Left colon (tissue), 2 donors: ENCODE measurements at places on chromosomes 6 and 20. TPM values are rescaled to one million over a fixed set of nuclear protein-coding genes. Genes with fewer than 3 reads are reported as not detected.
A peak's percentile ranks its signal among the peaks of the same experiment; 100 is the strongest.

- DNase-seq: no peak
Measured at GRCh38 chr6:112634376-112634775, 287.2 kb downstream of the RFPL4B start.

DNA sequence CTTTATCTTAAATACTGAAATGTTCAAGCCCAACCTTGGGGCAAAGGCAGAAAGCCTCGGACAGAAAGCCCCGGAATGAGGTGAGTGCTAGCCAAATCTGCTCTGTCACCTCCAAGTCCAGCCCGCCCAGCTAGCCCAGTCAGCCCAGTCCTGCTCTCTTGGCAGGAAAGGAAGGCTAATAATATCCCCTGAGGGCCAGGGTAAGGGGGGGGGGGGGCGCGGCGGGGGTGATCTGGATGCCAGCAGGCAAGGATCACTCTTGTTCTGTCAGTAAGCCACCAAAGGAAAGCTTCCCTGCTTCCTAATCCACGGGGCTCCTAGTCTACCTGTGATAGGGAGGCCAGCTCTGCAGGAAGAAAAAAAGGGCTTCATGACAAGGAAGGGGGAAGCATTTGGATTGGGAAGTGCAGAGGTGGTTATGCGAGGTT is 1.1 kb downstream of the NDRG3 start:
- DNase-seq: no peak

DNA sequence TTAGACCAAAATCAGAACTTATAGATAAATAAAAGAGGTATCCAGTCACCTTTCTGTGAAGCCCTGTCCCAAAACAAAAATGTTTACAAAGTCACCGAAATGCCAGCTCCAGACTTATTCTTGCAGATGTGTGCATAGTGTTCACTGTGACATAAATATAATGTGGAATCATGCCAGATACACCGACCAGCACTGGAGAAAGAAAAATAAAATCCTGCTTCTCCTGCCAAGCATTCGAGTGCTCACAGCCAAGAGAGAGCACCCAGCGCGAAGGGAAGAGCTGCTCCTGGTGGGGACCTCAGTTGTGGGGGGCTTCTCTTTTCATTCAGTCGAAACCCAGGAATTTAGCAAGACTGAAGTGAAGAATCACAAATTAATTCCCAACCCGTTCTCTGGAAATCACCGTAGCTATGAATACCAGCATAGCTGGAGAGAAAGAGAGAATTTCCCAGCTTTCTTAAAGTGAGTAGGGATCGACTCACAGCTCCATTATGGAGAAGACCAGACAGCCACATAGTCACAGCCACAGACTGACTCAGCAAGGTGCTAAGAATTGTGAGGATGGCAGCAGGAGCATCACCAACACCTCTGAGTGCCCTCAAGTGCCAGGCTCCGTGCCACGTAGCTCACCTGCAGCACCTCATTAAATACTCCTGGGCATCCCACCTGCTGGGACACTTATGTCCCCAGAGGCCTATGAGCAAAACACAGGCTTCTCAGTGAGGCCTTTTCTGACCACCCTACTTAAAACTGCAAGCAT is 33.2 kb downstream of the BFSP1 start:
- no peak for DNase-seq

DNA sequence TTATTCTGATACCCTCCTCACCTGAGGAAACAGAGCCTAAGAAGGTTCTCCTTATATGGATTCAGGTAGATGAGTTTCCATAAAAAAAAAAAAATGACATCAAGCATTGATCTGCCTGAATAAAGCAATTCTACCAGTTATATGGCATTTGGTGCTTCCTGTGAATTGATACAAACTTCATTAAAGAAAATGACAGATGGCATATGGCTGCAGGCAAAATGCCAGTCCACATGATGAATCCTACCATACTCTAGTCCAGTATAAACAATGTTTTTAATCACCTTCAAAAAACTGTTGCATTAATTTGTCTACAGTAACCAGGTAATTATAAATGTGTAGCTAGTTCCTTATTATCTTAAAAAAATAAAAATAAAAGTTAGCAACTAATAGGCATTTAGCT is 559.2 kb upstream of the FLRT3 start:
- peak; percentile 46 for DNase-seq

DNA sequence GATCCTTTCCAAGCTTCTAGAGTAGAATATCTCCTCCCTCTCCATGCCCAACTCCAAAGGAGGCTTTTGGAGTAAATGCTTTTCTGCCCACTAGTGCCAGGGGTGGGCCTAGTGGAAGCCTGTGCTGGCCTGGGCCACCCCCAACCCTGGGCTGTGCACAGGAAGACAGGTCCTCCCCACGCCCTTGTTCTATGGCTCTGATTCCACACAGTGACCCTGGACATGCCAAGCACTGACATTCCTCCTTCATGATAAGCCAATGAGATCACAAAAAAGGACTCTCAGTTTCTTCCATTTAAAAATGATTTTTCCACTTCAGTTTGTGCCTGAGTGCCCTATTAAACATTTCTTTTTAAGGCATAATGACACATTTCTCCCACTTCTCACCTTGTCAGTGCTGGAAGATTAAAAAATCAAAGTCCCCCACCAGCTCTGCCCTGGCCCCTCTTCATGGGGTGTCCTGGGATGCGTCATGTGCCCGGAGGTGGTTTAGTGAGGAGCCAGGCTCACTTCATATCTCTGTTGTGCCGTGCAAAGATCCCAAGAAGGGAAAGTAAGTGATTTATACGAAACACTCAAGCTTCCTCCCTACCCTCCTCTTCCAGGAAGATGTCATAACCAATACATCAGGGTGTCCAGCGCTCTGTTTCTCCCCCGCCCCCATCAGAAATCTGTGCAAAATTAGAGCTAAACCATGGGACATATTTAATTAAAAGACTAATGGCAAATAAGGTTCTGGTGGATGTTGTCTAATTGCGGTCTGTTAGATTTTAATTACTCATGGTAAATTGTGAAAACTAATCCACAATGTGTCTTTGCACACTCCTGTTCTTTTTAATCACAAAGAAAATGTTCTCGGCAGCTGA is 255.0 kb downstream of the NRN1 start:
- no peak for DNase-seq

GRCh38 chr20:1209447-1210387 is 6.5 kb downstream of the C20orf202 start:
- no peak for DNase-seq

GRCh38 chr6:135096403-135097130 is 41.9 kb upstream of the HBS1L start:
- DNase-seq: no peak

DNA sequence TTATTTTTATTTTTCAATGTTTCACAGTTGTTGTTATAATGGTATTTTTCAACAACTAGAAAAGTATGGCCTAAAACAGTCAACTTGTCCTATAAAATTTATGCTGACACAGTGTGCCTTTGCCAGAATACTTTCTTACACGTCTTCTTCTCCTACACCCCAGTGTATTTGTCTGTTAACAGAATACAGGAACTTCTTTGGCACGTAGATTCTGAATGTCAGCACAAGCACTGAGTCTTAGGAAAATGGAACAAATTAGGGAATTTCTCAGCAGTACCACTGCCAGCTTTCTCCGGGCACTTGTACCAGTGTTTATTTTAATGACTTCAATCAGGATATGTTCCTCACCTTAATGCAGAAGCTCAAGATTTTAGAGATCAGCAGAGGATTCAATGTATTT is 26.7 kb upstream of the AKIRIN2 start:
- DNase-seq: no peak

GRCh38 chr6:131061041-131061750 is 1.8 kb downstream of the EPB41L2 start:
- DNase-seq: no peak

GRCh38 chr6:154361476-154361875 is 4.9 kb upstream of the IPCEF1 start:
- DNase-seq: no peak

- no peak for DNase-seq
Measured at GRCh38 chr6:96659084-96659845, 96.3 kb downstream of the FHL5 start.

- DNase-seq: no peak
Measured at GRCh38 chr6:167400482-167401138, 75.7 kb downstream of the TTLL2 start.

DNA sequence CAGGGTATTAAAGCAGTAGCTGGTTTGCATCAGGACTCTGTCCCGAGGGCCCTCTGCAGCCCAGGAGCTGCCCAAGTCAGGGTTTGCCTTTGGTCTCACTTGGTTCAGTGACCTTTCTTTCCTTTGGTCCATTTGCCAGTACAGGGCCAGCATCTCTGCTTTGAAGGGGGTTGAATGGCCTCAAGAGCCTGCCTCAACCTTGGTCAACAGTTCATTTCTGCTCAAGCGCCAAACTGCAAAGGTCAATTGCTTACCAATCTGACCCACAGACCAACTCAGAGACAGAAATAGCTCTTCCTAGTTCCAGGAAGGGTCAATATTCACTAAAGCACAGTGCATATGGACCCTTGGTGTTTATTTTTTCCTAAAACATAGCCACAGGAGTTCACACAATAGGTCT is 19.4 kb downstream of the VIP start:
- no peak for DNase-seq

DNA sequence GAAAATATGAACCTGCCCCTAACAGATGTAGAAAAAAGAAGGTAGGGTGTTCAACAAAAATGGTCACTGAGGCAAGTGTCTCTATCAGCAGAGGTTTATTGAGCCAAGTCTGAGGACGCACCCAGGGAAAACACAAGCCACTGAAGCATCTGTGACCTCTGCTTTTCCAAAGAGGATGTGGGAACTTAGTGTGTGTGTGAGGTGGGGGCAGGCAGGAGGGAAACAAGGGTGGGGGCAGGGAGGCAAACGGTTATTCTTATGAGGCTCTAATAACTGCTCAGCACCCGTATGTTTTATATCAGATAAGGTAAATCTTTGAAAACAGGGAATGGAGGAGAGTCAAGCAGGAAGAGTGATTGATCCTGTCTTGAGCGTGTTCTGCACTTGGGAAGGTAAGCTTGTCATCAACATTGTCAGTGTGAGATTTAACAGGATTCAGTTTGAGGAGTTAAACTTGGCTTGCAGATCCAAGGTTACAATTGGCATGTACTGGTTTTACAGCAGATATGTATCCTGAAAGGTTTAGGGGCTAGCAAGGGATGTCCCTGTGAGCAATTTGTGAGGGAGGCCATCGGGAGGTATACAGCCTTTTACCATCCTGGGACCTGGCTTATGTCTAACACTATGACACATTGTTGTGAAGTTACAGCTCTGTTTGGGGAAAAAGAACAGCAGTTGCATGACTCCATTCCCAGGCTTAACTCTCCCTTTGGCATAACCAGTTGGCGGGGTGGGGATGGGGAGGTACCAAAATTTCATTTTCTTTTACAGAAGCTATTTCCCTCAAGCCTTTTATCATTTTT is 33.7 kb downstream of the NINL start:
- no peak for DNase-seq

- DNase-seq: no peak
Measured at GRCh38 chr6:168181876-168182275, 102.9 kb upstream of the FRMD1 start.

GRCh38 chr6:33707771-33708170 is 3.7 kb downstream of the UQCC2 start:
- DNase-seq: no peak

DNA sequence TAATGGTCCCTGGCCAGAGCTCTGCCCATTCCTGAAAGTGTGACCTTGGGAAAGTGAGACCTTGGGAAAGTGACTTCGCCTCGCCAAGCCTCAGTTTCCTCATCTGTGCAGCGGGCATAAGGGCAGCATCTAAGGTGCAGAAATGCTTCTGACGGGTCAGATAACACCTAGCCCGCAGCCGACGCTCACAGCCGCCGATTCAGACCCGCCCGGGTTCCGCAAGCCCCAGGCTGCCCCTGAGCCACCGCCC is 486 bp downstream of the FKBP1A start:
- DNase-seq: no peak

DNA sequence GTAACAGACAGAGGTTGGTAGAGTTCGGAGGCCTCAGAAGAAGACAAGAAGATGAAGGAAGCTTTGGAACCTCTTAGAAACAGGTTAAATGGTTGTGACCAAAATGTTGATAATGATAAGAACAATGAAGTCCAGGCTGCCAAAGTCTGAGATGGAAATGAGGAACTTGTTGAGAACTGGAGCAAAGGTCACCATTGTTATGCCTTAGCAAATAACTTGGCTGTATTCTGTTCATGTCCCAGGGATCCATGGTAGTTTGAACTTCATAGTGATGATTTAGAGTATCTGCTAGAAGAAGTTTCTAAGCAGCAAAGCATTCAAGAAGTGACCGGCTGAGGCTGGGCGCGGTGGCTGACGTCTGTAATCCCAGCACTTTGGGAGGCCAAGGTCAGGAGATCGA is 11.1 kb upstream of the LSM14B start:
- DNase-seq: no peak

GRCh38 chr6:169344750-169345065 is 91.1 kb upstream of the THBS2 start:
- no peak for DNase-seq

The TNNC2 gene
- 3.9 TPM for total RNA-seq

The NTSR1 gene
- 2.3 TPM for total RNA-seq

The GPX6 gene
- not detected for total RNA-seq

The GRIK2 gene
- 1.9 TPM for total RNA-seq

The SLC22A2 gene
- not detected for total RNA-seq
